Ureter (tissue), 1 donor: ENCODE measurements at places on chromosomes 1 and 21. TPM values are rescaled to one million over a fixed set of nuclear protein-coding genes. Genes with fewer than 3 reads are reported as not detected.

The CFAP141 gene
- not detected for total RNA-seq

DNA sequence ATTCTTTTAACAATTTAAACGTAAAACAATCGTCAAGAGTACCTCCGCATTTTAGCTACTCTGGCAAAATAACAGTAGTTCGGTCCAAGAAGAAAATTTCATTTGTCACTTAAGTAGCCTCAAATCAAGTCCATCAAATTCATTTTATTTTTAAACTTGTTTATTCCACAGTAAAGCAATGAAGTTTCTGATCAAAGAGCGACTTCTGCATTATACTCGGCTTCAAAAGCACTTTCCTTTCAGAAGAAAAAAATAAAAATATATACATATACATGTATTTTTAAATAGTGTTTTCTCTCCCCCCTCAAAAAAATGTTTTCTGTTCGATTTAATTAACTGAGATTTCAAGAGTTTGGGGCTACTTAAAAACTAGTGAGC lies 115.0 kb downstream of the RERE start:
- DNase-seq, result no peak

- no peak for DNase-seq
These were observed 80.1 kb downstream of the SH3BGR start for GRCh38 chr21:39531840-39532239.

DNA sequence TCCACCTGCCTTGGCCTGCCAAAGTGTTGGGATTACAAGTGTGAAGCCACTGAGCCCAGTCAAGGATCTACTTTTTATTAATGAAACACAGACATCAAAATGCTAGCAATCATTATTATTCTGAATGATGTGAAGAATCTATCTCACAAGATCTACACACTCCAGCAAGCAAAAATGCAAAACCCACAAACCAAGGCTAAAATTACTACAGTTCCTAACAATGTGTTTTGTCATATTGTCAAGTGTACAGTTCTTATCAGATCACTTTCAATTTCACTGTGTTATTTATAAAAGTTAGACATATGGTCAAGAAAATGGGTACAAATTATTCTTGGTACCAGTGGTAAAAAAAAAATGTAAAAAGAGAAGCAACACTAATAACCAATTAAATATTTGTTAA lies 61.3 kb upstream of the SDC3 start:
- no peak for DNase-seq

GRCh38 chr1:179953974-179954492 lies 577 bp upstream of the CEP350 start:
- DNase-seq, result no peak

The FAM72B gene
- 0.68 TPM for total RNA-seq

- DNase-seq, result no peak
These were observed 177.5 kb downstream of the SETD4 start for GRCh38 chr21:35882791-35883240.

- no peak for DNase-seq
These were observed 8.1 kb upstream of the ETV3L start for GRCh38 chr1:157107702-157108101.

The FNDC7 gene
- total RNA-seq, result not detected

DNA sequence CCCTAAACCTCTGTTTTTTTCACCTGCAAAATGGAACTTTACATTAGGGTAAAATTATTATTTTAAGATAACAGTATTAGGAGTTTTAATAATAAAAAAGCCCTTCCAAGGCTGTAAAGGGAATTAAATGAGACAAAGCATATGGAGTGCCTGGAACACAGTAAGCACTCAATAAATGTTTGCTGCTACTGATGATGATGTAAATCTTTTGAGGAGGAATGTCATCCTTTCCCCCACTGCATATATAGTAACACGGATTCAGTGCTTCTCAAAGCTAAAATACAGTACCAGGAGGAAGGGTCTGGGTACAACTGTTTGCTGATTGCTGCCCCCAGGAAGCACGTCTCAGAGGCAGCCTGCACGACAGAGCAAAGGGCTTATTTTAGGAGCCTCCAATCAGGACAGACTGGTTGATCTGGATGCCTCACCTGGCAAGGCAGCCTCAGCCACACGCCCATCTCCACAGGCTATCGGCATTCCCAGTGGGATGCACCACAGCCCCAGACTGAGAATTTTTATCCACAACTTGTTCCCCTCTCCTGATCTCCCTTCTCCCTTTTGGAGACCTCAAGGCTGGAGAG lies 64.4 kb downstream of the GADD45A start:
- no peak for DNase-seq

The LCE1B gene
- total RNA-seq, result not detected

The HHIPL2 gene
- total RNA-seq, result 0.62 TPM

The VWA5B1 gene
- total RNA-seq, result 41.9 TPM

GRCh38 chr1:7575041-7575400 lies 196.1 kb upstream of the VAMP3 start:
- DNase-seq, result no peak

DNA sequence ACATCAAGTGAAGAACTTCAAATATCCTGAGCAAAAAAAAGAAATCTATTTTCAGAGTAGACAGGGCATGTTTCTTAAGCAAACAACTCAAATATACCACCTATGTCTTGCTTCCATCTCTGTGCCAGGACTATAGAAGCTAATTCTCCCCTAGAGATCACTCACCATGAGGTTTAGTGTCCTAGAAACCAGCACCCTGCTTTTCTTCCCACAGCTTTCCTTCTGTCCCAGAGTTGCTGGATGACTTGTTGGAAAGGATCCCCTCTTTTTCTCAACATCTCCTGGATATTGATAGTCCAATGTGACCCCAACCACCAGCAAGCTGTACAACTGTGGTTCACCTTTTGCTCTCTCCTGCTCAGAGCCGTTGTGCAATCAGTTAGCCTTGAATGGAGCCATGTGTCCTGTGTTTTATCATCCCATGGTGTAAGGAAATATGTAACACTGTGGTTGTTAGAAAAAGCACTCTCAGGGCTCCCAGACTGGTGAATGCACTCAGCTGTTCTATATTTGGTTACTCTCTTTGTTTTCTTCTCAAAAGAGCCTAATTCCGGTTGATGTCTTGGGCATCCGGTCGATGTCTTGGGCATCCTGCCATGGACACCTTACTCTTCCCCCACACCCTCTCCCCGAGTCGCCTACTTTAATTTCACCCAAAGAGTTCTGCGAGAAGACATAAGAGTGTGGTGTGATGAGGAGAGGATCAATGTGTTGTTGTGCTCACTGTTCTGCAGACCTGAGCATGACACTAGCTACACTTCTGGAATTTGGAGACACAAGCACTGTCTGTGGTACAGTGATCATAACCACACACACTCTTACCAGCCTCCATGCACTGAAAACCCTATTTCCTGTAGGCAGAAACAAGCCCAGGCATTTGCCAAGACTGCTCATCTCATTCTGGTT lies 1.7 kb downstream of the TNFSF4 start:
- no peak for DNase-seq

The S100B gene
- total RNA-seq, result 3.0 TPM

The GPA33 gene
- 0.16 TPM for total RNA-seq

The HES3 gene
- not detected for total RNA-seq

DNA sequence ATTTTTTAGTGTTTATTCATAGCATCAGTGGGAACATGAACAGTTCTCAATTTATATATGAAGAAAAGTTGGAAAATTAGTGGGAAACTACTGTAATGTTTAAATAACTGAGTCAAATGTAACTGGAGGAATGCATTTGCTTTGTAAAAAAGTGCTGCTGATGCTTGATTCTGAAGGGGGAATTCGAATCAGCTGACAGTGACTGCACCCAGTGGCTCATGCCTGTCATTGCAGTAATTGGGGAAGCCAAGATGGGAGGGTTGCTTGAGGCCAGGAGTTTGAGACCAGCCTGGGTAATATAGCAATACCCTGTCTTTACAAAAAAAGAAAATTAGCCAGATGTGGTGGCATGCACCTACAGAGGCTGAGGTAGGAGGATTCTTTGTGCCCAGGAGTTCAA lies 398.4 kb downstream of the ZP4 start:
- DNase-seq, result no peak

The VASH2 gene
- 1.5 TPM for total RNA-seq

DNA sequence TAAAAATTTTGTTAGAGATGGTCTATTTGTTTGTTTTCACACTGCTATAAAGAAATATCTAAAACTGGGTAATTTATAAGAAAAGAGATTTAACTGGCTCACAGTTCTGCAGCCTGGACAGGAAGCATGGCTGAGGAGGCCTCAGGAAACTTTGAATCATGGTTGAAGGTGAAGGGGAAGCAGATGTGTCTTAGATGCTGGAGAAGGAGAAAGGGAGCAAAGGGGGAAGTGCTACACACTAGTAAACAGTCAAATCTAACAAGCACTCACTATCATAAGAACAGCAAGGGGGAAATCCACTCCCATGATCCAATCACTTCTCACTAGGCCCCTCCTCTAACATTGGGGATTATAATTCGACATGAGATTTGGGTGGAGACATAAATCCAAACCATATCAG lies 76.8 kb upstream of the COL24A1 start:
- DNase-seq, result no peak

The BCAR3 gene
- total RNA-seq, result 26.7 TPM

DNA sequence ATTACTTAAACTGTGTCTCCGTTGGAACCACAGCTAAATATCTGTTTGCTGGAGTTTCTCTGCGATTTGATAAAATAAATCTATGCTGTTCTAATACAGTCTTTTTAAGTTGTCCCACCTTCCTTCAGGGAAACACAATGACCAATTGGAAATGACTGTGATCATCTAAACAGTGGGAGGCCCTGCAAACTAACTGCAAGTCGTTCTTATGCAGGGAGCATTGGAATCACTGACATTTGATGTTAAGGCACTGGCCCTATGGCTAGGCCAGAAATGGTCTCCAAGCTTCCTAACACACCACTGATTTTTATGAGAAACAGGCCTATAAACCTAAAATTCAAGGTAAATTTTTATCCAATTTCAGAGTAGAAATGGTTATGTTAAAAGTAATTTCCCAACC lies 645.2 kb downstream of the LMO4 start:
- no peak for DNase-seq
